Prostate gland (tissue), 2 donors: ENCODE measurements at places on chromosomes 6 and 20.

DNA sequence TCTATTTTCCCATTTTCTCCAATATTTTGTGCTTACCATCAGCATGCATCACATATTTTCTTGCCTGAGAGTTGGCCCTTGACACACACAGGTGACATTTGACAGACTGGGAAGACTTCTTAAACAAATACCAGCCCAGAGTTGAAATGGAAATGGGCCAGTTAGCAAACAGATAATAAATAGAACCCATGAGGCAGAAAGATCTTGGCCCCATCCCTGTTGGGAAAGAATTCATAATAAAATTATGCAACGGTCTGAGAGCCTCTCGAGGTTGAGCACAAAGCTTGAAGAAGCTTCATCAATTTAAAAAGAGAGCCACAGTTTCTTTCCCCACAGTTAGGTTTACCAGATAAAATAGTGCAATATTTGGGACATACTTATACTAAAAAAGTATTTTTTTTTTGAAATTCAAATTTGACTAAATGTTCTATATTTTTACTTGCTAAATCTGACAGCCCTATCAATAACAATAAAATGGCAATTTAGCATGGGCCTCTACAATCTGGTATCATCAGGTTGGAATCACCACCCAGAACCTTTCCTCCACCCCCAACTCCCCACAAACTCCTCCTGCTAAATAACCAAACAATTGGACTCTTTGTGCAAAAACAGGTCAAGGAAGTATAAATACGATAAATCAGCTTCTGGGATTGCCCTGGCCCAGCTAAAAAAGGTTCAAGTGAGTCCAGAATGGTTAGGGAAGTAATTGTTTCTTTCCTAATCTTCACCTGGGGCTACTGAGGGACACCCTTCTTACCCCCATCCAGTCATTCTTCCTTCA, 129.8 kb downstream of the CD164 start:
- peak; percentile 63 for DNase-seq

- DNase-seq = no peak
These were observed 58.2 kb downstream of the NEDD9 start for GRCh38 chr6:11174242-11174611.

- no peak for DNase-seq
These were observed 442.2 kb upstream of the MAN1A1 start for GRCh38 chr6:119791736-119792135.

- DNase-seq = no peak
These were observed 265.9 kb upstream of the FERMT1 start for GRCh38 chr20:6388671-6389197.

DNA sequence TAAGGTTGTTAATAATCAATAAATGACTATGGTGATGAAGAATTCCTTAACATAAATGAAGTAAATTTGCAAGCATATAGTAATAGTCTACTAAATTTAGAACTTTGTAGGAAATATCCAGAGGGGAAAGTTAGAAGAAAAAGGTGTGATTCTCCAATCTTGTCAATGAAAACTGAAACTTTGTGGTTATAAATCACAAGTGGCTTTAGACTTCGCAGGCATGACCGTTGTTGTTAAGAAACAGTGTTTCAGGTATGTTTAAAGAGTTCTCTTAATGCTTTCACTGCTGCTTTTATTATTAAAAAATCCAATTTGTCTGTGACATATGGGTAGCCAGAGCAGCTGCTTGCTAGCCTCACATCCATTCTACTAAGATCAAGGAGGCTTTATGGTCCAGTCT, 475.6 kb upstream of the ADGRB3 start:
- DNase-seq = no peak

DNA sequence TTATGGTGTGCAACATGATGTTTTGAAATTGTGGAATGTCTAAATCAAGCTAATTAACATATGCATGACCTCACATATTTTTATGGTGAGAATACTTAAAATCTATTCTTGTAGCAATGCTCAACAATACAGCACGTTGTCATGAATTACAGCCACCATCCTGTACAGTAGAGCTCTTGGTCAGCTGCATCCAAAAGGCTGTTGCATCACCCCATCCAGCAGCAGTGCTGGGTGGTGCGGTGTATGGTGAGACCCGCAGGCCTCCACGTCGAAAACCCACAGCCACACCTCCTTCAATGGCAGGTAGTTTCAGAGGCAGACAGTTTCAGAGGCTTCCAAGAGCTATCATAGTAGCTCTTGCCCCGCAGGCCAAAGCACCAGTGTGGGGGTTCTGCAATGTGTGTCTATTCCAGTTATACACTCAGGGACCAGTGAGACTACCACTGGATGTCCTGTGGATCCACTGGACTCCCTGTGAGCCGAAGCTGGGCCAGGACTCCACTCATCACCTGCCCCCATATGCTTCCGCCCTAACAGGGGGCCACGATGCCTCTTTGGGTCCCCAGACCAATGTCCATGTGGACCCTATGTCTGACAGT, 23.4 kb downstream of the PACSIN1 start:
- DNase-seq = no peak

- DNase-seq = peak; percentile 57
These were observed 103.6 kb downstream of the ZMYND8 start for GRCh38 chr20:47252879-47253307.

GRCh38 chr20:38133680-38134426, 31.2 kb downstream of the TGM2 start:
- no peak for DNase-seq

DNA sequence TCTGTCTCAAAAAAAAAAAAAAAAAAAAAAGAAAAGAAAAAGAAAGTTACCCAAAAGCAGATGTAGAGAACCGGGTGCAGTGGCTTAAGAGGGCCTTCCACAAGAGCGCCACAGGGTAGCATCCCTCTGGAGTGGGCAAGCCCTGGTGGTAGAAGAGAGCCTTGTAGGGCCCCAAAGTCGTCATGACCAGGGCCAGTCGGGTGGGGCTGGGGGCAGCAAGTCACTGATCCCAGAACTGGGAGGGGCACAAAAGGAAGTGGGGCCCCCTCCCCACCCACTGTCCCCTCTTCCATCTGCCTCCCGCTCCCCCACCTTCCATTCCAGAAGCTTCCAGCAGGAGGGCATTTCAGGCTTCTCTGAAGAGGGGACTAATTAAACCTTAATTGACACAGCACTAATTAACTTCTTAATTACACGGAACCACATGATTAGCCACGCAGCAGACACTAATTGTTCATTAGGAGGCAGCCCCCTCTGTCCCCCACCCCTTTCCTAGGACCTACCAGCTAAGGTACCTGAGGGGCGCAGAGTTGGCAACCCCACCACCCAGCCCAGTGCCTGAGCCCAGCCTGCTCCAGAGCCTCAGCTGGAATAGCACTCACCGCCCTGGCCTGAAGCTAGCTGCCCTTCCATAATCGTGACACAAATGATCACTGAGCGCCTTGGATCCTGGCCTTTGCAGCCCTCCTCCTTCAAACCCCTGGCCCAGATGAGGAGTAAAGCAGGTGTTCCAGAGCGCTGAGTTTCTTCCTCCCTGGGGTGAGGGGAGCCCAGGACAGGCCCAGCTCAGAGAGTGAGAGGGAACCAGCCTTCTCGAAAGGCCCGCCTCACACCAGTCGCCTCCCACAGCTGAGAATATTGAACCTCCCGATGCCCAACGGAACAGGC, 34.8 kb downstream of the MDFI start:
- DNase-seq = no peak

- DNase-seq = no peak
These were observed 153.7 kb downstream of the MOXD1 start for GRCh38 chr6:132247381-132248159.

DNA sequence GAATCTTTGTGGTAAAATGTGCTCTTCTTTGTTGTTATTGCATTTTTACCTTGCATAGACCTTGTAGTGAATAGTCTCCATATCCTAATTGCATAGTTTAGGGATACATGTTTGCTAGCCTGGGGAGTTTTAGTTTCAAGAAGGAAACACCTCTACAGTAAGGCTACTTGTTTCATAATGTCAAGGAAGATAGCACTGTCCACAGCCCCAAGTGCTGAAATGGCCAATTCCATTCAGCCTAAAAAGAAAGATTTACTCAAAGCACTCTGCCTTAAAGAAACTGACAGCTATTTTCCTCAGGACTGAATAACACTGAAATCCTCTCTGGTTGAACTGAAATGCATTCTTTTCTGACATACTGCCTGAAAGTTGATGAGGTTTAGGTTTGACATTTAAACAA, 2.6 kb downstream of the HCRTR2 start:
- DNase-seq = no peak

- DNase-seq = no peak
These were observed 116.6 kb upstream of the RPS6KA2 start for GRCh38 chr6:166743406-166744222.
